Ascending aorta (tissue), 2 donors: ENCODE measurements at places on chromosomes 3 and 15.

DNA sequence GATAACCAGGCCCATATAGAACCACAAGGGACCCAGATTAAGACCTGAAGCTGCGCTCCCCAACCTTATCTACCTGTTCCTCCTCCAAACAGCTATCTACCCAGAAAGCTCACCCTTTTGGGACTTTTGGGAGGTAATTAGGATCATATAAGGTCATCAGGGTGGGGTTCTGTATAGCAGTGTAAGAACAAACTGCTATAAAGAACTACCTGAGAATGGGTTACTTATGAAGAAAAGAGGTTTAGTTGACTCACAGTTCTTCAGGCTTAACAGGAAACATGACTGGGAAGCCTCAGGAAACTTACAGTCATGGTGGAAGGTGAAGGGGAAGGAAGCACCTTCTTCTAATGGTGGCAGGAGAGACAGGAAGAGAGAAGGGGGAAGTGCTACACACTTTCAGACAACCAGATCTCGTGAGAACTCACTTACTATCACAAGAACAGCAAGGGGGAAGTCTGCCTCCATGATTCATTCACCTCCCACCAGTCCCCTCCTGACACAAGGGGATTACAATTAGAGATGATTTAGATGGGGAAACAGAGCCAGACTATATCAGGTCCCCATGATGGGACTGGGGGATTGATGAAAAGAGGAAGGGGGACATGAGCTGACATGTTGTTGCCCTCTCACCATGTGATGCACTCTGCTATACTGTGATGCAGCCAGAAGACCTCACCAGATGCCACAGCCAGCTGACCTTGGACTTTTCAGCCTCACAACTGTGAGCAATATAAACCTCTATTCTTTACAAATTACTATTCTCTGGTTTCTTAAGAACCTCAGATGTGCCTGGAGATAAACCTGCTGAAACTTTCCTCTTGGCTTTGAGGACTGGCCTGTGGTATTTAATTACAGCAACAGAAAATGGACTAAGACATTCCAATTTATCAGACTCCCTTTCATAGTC, 15.3 kb upstream of the FMN1 start:
- no peak for DNase-seq

DNA sequence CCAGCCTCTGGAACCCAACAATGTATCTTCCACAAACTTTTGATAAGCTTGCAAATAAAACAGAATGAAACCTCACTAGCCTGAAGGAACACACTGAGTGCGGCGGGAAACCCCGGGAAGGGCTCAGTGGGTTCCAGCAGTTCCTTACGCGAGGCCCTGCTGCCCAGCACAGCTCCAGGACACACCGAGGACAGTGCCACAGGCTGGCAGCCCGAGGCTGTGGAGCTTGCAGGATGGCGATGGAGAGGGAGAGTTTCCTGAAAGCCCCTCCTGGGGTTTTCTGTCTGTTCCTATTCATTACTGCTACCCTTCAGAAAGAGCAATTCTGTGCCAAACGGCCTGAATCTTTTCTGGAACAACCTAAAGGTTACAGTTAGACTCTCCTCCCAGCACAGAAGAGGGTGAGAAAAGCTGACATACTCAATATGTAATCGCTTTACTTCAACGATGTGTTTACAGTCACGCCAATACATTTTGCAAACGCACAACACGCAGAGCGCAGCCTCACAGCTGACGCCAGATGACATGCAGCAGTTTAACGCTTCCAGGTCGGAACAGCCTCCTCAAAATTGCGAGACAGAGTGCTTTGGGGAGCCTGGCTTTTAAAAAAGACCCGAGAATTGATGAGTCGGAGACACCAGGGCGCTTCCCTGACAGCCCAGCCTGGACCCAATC, 57.1 kb upstream of the RPL32 start:
- no peak for DNase-seq

DNA sequence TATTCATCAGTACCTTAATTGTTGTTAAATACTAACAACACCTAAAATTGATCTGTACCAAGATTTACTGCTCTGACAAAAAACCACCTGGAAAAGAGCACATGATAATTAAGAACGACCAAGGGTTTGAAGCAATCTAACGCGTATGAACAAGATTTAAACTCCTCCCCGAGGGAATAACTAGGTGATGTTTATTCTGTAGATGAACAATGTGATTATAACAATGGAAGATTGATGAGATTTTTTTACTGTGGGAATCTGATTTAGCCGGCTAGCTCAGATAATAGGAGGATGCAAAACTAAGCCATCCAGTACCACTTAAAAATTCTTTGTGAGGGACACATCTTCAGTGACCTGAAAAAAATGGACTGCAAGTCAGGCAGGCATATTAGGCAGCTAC, 222.1 kb downstream of the FHIT start:
- no peak for DNase-seq

DNA sequence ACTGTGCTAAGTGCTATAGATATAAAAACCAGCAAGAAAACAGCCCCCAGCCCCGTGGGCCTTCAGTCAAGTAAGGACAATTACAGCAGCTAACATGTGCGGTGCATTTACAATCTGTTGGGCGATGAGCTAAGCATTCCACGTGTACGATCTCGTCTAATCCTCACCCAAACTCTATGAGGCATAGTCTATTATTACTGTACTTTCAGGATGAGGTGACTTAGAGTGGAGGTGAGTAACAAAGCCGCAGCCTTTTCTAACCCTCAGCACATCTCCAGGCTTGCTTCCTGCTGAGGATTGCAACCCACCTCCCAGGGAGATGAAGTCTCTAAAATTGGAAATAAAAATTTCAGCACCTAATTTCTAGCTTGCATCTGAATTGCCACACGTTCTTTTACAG, 53.2 kb upstream of the MCF2L2 start:
- DNase-seq = peak; percentile 31

- DNase-seq = no peak
These were observed 335.3 kb downstream of the IL20RB start for GRCh38 chr3:137293086-137293485.

DNA sequence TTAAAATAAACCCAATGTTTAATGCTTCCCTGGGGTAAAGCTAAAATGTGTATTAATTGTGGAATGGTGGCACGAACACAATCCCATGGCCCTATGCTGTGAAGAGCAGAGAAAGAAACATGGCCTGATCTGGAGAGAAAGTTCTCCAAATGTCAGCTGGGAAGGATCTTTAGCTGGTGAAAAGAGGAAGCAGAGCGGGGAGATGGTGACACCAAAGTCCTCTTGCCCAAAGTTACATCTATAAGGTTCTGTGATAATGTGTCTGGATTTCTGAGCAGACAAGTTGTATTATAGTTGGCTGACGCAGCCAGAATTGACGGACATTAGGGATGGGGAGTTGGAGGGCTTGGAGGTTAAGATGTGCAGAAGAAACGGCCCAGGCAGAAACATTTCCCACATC, 196.2 kb downstream of the CHST2 start:
- no peak for DNase-seq

GRCh38 chr3:138684396-138684795, 75.8 kb downstream of the FAIM start:
- DNase-seq = no peak
